ENCODE measurements at places on chromosomes 11 and 22.

DNA sequence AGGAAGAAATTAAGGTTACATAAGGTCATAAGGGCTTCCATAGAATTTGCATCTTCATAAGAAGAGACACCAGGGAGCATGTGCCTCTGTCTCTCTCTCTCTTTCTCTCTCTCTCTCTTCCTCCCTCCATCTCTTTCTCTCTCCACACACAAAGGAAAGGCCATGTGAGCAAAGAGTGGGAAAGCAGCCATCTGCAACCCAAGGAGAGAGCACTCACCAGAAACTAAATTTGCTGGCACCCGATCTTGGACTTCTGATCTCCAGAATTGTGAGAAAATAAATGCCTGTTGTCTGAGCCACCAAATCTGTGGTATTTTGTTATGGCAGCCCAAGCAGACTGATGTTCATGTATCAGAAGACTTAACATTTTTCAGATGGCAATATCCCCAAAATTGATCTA, 6.4 kb upstream of the KRTAP5-10 start:
- no peak for DNase-seq

DNA sequence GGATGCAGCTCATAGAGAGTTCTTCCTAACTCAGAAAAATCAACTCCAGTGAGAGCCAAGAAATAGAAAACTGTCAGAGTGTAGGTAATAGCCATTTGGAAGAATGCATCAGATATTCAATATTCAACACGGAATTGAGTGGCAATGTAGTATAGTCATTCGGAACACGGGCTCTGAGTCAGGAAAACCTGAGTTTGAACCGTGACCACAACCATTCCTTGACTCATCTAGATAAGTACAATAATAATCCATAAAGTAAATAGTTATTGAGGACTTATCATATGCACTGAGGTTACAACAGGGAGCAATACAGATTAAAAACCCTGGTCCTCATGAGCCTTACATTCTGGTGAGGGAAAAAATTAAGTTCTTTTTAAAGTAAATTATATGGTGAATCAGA, 62.6 kb upstream of the PHF21A start:
- no peak for DNase-seq

GRCh38 chr11:126339073-126339862, 16.2 kb upstream of the ST3GAL4 start:
- DNase-seq, result no peak

GRCh38 chr11:86934582-86934900, 20.7 kb downstream of the FZD4 start:
- DNase-seq, result no peak

- DNase-seq, result no peak
These were observed 56.7 kb downstream of the PPP6R2 start for GRCh38 chr22:50399751-50400331.

DNA sequence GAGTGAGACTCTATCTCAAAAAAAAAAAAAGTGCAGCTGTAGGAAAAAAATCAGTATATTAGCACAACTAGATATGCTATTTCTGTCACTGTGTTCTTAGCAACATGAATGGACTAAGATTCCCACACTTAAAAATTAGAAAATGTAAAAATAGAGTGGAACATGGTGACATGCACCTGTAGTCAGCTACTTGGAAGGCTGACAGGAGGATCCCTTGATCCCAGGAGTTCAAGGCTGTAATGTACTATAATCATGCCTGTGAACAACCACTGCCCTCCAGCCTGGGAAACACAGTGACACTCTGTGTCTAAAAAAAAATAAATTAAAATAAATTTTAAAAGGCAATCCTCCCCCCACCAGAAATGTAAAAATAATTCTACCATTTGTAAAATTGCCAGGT, 29.8 kb downstream of the PICALM start:
- DNase-seq, result no peak

DNA sequence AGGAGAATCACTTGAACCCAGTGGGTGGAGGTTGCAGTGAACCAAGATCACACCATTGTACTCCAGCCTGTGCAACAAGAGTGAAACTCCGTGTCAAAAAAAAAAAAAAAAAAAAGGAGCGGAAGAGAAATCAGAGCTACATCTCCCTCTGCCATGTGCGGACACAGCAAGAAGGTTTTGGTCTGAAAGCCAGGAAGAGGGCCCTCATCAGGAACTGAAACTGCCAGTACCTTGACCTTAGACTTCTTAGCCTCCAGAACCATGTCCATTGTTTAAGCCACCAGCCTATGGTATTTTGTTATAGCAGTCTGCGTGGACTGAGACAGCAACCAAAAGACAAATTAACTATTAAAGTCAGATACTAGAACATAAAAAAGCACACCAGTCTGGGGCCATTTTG, 41.6 kb downstream of the KREMEN1 start:
- no peak for DNase-seq

GRCh38 chr11:82969811-82970210, 68.3 kb downstream of the DDIAS start:
- no peak for DNase-seq

GRCh38 chr11:79400717-79401330, 40.0 kb downstream of the TENM4 start:
- no peak for DNase-seq

All from NCI-H146 (cell line).